CD4-positive, alpha-beta memory T cell (primary cell): ENCODE measurements at places on chromosomes 7 and 10. TPM values are rescaled to one million over a fixed set of nuclear protein-coding genes. Genes with fewer than 3 reads are reported as not detected.
A peak's percentile ranks its signal among the peaks of the same experiment; 100 is the strongest.

DNA sequence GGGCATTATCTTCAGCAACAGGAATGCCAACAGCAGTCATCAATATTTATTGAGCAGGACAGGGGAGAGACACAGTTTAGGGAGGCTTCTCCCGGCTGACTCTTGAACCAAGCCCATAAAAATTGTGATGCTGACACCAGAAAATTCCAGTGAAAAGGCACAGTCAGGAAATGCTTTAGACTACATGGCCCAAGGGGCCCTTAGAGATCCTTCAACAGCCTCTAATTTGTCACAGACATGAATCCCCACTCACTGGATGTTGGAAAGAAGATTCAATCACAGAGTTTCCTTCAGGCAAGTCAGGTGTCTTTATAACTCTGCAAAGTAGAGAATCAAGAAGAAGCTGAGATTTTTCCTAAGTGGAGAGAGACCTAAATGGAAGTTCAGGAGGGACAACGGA lies 1.2 kb downstream of the GJC3 start:
- no peak for DNase-seq

DNA sequence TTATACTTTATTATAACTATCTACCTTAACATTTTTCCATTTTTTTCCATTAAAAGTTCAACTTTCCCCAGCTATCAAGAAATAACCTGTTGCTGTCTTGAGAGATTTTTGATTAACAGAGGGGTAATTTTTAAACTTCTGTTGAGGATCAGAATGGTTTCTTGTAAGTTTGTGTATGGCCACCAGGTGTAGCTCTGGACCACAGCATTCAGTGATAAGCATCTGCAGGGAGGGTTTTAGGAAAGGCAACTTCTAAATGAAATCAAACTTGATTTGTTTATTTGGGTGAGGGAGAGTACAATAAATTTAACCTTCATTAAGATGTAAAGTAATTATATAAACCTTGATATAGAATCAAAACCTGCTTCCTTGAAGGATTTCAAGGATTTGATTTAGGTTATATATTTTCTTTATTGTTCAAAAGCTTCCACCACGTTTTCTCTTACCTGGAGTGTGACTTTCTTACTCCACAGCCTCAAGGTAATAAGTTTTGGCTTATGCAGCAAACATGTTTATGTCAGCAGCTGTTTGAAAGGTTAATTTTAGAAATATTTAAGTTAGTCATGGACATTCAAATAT lies 153.3 kb downstream of the STK31 start:
- DNase-seq = peak; percentile 4

DNA sequence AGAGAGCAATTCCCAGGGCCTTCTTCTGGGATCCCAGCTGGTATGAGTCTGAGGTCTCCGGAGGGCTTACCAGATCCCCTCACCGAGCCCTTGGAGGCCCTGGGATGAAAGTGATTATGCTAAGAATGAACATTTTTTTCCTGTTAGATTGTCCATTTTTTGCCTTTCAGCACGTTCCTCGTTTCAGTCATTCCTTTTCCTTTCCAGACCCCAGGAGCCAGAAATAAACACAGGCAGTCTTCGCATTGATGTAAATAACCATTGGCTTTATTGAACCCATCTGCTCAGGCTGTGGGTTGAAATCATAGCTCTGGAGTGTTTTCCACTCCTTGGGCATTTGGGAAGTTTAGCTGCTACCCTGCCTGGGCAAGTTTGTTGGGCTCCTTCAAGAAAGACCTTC lies 320.9 kb upstream of the AUTS2 start:
- DNase-seq = no peak

DNA sequence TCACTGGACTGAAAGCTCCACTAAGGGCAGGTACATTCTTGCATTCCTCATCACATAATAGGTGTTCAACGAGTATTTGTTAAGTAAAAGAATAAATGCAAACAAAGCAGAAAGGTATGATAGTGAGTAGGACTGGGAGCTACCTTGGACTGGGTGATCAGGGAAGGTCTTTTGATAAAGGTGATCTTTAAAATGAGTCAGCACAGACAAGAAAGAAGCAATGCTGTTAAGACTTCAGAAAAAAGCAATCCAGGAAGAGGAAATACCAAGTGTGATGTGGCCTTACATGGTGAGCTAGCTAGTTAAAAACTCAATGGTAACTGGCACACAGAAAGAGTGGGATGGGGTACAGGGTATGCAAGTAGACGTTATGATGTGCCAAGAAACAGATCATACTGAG lies 40.1 kb downstream of the TSPAN12 start:
- no peak for DNase-seq

DNA sequence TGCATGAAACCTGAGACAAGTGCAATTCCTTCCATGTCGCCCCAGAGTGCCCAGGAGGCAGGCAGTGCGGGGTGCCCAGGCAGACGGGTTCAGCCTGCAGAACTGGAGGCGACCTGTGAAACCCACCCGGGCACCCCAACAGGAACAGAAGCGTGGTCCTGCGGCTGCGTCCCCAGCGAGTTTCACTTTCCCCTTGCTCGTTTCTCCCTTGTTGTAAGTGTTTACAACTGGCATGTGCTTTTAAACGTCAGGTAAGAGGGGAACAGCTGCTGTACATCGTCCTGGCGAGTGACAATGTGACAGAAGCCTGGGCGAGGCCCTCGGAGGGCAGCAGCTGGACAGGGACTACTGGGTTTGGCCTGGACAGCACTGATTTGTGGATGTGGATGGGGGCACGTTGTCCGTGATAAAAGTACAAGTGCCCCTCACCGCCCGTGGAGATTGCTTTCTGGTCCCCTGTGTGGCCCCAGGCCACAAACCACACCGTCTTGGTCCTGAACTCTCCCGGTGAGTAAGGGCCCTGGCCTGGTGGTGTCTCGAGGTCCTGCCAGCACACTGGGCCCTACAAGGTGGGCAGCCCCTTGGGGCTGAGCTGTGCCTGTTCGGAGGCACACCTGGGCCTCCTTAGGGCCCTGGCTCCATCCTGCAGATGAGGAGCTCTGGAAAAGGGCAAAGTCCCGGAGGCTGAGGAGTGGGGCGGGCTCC lies 4.0 kb downstream of the VENTX start:
- no peak for DNase-seq

Gene MYOZ1
- not detected for total RNA-seq

GRCh38 chr10:130742941-130743675 lies 568.4 kb downstream of the TCERG1L start:
- no peak for DNase-seq

Gene AKR1D1
- total RNA-seq = not detected

DNA sequence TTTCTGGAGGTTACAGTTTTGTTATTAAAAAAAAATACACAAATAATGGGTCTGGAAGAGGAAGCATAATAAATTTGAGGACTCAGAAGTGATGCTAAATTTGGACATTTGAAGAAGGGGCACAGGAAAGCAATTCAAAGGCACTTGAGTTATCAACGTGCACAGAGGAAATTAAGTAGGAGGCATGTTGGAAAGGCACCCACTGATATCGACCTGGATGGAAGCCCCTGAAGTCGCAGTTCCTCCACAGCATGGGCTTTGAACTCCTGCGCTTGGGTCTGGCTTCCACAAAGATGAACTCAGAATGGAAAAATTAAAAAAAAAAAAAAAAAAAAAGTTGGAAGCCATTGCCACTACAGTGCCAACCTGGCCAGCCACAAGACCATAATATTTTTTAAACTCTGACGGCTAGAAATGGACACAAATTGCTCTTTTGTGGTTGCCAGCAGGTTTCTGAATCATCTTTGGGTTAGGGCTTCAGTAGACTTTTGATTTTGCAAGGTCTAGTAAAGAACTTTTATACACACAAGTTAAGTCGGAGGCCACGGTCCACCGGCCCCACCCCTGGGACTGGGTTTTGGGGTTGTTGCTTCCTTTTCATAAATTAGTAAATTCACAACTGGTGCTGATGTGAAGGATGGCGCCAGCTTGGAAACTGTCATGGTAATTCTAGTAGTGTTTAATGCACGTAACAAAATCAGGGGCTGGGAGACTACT lies 21.6 kb downstream of the JCAD start:
- no peak for DNase-seq

DNA sequence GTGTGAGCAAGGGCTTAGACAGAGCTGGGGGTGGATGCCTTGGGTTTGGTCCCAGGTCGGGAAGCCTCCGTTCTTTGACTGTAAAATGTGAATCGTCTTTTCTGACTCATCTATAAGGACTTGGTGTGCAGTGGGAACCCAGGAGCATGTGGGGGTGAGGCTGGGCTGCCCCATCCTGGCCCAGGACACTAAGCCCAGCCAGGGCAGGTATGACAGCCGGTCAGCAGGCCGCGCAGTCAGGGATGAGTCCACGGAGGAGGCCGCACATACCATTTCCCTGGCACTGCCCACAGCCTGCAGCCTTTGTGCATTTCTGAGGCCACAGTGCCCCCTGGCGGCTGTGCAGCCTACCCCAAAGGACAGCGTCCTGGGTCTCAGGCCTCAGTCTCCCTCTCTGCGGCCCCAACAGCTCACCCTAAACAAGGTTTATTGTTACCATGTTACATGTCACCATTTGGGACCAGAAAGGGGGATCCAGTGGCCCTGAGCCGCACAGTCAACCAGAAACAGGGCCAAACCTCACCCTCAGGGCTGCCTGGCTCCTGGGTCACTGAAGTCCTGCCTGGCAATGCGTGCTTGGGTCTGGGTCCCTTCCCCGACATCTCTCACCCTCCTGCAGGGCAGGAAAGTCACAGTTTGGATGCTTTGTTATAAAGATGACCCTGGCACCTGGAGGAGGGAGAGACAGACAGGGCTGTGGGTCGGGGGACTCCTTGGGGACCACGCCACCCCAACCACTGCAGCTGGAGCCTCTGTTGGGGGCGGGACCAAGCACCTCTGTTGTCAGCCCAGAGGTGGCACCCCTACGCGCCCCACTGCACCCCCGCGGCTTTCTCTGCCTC lies 14.4 kb upstream of the SH2B2 start:
- DNase-seq = peak; percentile 61

GRCh38 chr10:16653224-16653623 lies 131.5 kb upstream of the C1QL3 start:
- no peak for DNase-seq

Gene CHST15
- total RNA-seq = 1.2 TPM

Gene SLC26A3
- total RNA-seq = not detected

- DNase-seq = no peak
Observed at GRCh38 chr10:119667562-119668328, 16.6 kb downstream of the BAG3 start.
